ENCODE measurements at places on chromosomes 2 and 18.

DNA sequence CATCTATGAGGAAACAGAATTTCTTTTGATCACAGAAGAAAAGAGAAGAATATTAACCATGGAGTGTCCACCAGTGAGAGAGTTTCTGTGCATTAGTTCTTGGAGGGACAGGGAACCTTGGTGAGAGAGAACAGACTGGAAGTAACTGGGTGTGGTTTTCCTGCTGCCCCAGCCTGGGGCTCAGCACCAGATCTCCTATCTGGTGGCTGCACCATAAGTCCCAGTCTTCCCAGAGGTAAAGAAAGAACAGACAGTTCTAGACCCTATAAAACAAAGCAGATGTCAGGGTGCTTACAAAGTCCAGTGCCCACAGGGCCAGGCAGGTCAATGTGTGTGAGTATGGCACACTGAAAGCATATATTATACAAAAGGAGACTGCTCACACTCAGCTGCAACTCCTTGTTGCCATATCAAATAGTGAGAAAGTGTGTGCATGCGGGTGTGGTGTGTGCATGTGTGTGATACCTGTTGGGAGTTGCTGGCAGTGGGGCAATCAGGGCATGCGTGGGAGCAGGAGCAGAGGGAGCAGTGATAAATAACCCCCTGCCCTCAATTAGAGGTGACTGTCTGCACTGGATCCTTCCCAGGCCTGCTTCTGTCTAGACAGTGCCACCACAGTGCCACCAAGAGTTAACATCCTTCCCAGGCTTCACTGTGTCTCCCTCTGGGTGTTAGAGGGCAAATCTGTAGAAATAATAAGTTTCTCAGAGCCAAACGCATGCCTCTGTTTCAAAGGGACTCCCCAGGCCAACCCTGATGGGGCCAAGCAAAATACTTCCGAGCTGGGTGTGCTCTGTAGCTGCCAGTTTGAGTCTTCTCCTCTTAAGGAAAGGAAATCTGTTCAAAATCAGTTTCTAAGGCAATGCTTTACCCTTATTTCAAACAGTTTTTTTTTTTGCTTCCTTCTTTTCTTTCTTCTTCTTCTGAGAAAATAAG, 45.7 kb downstream of the RDH14 start:
- DNase-seq: no peak

DNA sequence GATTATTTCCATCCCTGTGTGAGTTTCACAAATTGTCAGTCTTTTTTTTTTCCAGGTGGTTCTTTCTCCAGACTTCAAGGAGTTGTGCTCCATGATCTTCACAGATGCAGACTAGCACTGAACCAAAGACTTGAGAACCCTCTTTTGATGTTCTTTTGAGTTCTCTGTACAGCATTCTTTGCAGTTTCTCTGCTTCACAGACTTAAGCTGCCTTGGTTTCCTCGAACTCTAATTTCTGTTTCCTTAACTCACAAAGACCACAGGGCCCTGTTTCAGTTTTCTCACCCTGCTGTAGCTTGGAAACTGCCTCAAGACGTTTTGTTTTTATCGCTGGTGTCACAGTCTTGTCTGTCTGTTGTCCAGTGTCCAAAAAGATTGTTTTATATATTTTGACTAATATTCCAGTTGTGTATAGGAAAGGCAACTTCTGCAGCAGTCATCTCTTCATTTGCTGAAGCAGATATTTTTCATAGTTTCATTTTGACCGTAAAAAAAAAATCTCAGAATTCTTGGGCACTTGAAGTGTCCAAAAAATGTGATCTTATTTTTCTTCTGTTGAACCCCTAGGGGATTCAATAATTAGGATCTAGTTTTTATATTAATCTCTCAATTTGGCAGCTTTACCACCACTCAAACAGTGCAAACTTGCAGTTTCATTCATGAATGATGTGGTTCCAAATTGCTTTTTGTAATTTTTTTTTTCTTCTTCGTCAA, 97.0 kb upstream of the MC4R start:
- DNase-seq: no peak

GRCh38 chr2:102080451-102081242, 61.9 kb upstream of the IL1R1 start:
- DNase-seq: no peak

DNA sequence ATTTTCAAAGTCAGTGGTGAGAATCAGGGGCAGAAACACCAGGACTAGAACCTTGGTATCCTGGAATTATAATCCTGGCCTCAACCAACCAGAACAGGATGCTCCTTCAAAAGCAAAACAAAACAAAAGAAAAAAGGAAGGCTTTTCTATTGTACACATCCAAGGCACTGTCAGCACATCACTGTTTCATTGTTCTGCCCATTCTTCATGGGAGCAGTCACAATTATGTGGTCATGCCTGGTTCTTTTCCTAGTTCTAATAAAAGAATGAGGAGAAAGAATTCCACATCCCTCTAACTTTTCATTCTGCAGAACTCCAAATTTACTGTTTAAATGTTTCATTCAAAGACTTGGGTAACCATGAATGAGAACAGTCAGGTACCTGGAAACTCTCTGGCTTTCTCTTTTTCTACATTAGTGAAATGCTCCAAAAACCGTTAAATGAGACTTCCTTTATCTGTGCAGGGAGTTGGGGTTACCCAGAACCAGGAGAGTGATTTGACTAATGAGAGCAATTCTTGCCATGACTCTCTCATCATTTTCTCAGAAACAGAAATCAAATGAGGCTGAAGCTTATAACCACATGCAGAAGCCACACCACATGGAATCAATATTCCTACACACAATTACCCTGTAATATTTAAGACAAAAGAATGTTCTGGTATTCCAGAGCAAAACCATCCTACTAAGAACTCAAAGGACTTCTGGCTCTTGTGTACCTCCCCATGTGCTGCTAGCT, 110.9 kb upstream of the CCDC150 start:
- DNase-seq: no peak

- no peak for DNase-seq
Measured at GRCh38 chr2:14638488-14638887, 6.0 kb downstream of the LRATD1 start.

Data from GM18507 (cell line).